NCI-H460 (cell line): ENCODE measurements at places on chromosomes 2 and 18. TPM values are rescaled to one million over a fixed set of nuclear protein-coding genes. Genes with fewer than 3 reads are reported as not detected.

The CCDC148 gene
- 0.32 TPM in 1 of 2 replicates, not detected in the other for total RNA-seq

DNA sequence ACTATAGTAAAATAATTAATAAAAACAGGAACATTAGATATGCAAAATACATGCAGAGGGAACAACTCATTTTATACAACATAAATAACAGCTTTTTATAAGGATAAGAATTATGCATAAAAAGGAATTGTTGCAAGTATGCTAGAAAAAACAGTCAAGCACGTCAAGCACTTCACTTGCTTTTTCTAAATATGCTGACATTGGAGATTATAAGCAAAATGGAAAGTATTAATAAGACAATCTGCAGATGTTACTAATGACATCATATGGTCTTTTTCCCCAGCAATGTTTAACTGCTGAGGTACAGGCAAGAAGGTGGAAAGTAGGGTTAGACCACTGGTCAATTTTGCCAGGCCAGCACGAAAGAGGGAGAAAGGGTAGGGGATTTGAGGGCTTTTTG, 111.7 kb downstream of the HIBCH start:
- DNase-seq: no peak

- DNase-seq: no peak
Observed at GRCh38 chr2:120942658-120943057, 207.0 kb downstream of the GLI2 start.

DNA sequence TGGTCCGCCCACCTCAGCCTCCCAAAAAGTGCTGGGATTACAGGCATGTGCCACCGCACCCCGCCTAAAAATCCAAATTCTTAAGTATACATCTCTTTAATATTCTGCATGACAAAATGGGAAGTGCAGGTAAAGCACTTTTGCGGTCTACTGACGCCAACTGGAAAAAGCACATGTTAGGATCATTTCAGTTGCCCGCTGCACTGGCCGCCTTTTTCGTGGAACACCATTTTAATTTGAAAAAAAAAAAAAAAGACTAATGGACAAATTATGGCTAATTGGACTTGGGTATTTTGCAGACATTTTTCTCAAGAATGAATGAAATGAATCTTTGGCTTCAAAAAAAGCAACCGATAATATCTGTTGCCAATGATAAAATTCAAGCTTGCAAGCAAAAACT, 129.3 kb upstream of the GPC1 start:
- no peak for DNase-seq

DNA sequence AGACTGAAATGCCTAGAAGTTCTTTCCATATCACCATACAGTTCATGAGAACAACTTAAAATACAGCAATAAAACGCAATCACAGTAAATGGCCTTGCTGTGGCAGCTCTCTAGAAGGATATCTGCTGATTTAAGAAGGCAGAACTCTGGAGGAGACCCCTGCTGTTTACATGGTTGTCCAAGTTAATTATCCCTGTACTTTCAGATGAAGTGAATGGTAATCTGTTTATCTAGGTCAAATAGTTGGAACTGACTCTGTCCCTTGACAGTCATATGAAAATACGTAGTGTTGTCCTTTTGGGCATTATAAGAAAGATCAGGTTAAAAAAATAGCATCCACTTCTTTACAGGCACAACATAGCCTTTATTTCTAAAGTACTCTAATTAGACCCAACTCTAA, 115.6 kb downstream of the COLEC12 start:
- DNase-seq: no peak

The UGT1A3 gene
- not detected in 2 replicates for total RNA-seq

- no peak for DNase-seq
Observed at GRCh38 chr2:156779416-156780120, 343.4 kb downstream of the GPD2 start.

DNA sequence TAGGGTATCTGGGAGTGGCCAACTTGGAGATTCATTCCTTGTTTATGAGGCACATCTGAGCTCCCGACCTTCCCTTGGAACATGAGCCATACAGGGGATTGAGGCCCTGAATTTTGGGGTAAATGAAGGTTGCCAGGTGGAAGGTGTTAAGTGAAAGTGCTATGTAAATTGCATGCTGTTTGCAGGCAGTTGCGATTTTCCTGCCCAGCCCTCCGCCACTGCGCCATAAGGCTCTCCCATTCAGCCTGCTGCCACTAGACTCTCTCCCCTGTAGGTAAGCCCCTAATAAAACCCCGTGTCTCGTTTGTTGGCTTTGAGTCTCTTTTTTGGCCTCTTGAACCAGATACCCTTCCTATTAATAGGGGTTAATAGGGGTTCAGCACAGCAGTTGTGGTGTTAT, 33.8 kb downstream of the PCARE start:
- DNase-seq: no peak

GRCh38 chr2:70748002-70748784, 19.8 kb downstream of the ADD2 start:
- DNase-seq: no peak

GRCh38 chr2:98539056-98539735, 69.1 kb downstream of the COA5 start:
- no peak for DNase-seq

The TTN gene
- total RNA-seq: 2.0 and 2.6 TPM in 2 replicates

GRCh38 chr2:159157361-159158209, 128.9 kb downstream of the WDSUB1 start:
- no peak for DNase-seq

The STARD6 gene
- total RNA-seq: 0.46 and 0.57 TPM in 2 replicates

The CCDC74B gene
- 5.5 and 6.6 TPM in 2 replicates for total RNA-seq

- DNase-seq: no peak
Observed at GRCh38 chr2:284896-285492, 2.9 kb downstream of the ALKAL2 start.

DNA sequence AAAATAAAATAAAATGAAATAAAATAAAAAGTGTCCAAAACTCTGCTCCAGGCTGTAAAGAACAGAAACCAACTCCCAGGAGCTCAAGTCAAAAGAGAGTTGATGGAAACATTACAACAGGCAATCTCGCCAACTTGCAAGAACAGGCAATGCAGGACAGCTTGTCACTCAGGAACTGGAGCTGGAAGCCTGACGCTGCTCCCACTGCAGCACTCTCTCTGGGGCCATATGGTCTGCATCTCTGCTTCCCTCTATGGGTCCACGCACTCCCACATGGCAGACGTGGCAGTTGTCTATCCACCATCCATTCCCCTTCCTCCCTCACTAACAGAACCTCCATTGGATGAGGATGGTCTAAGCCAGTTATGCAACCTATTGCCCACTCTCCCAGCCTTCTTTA, 23.3 kb upstream of the ARPC2 start:
- no peak for DNase-seq

DNA sequence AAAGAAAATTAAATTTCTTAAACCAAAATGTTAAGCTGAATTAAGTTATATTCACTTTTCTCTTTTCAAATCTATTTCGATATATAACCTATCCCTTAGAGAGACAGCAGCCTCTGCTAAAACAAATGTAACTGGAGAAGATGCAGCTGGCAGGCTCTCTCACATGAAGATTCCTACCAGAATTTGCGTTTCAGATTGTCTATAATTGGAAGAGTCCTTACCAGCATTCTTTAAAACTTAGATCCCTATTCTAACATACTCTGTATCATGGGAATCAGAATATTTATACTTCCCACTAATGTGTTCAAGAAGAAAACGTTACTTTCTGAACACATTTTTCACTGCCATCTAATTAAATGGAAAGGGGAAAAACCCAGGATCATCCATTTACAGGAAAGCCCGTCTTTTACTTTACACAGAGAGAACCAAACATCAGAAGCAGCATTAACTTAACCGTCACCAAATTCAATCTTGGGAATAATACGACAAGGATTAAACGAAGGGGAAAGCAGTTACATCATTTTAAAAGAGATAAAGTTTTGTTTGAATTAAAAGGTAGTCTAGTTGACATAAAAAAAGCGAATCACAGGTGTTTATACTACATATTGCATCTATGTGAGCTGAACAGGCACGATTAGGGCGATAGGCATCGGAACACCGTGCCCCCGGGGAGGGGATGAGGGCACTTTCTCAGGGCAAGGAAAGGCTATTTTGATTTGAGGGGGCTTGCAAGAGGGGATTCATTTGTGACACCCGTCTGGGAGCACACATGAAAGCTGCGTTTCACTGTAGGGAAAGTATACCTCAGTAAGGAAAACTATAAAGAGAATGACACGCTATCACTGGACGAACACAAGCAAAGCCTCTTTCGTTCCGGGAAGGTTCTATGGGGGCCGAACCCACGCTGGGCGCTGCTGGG, 1.3 kb downstream of the PTPN2 start:
- no peak for DNase-seq

DNA sequence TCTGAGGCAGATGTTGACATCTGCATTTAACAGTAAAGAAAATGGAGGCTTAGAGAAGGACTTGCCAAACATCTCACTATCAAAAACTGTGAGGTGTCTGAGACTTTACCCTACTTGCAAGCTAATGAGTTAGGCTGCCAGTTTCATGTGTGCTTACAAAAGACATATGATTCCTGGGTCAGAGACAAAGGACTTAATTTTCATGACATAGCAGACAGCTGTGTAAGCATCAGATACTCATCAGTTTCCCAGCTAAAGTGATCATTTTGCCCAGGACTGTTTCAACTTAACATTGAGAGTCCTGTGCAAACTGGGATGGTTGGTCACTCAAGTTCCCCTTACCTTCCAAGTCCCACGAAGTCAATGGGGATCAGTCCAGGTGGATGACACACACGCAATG, 18.9 kb upstream of the DAPL1 start:
- no peak for DNase-seq

GRCh38 chr18:42893977-42894376, 221.5 kb downstream of the RIT2 start:
- no peak for DNase-seq

- no peak for DNase-seq
Observed at GRCh38 chr18:58527952-58528287, 101.0 kb downstream of the ALPK2 start.

The RAB31 gene
- total RNA-seq: 63.7 and 66.9 TPM in 2 replicates

DNA sequence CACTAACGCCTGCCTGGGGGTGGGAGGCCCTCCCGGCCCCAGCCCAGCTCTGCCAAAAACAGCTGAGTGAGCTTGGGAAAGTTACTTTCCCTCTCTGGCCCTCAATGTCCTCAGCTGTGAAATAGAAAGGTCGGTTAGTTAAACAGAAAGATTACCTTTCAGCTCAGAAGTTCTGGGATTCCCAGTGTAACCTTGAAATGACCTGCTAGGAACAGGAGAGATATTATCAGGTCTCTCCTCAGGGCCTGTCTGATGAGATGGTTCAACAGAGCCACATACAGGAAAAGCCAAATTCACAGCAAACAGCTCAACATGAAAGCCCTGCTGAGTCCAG, 68.8 kb downstream of the LBH start:
- DNase-seq: no peak

GRCh38 chr2:206823178-206823577, 57.8 kb downstream of the FASTKD2 start:
- no peak for DNase-seq

DNA sequence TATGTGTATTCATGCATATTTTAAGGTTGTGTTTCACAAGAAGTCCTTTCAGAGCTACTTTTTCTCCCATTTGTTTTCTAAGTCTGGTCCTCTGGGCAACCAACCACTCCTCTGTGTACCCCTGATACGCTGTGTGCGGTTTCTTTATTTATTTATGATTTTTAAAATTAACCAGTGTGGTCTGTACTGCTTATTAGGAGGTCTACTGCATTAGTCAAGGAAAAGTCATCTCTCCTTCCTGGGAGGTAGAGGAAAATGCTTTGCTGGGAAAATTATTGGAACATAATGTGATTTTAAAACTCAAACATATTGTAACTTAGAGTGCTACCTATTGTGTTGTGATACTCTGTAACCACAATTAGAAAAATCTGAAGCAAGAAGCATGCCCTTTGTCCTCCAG, 1404.3 kb downstream of the SUCLG1 start:
- no peak for DNase-seq

DNA sequence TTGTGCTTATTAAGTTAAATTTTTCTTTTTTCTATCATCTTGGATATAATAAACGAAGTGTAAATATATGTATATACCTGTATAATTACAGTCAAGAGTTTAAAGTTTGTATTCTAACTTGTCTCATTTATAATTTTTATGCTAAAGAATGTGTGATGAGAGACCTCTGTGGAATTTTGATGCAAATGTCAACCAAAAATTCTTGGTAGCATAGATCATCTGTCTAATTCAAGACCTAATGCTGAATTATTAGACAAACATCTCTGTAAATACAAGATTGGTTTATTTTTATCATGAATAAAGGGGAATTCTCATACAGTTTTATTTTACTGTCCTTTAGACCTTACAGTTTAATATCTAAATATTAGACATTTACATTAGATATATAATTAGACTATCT, 149.2 kb upstream of the VWC2L start:
- DNase-seq: no peak

The ATP8B1 gene
- 0.25 and 0.26 TPM in 2 replicates for total RNA-seq

The ADD2 gene
- 23.1 and 29.8 TPM in 2 replicates for total RNA-seq

The GPR155 gene
- 2.1 and 2.2 TPM in 2 replicates for total RNA-seq

- DNase-seq: no peak
Observed at GRCh38 chr2:10344105-10345066, 41.7 kb downstream of the HPCAL1 start.

The GKN1 gene
- 1.6 and 2.1 TPM in 2 replicates for total RNA-seq

DNA sequence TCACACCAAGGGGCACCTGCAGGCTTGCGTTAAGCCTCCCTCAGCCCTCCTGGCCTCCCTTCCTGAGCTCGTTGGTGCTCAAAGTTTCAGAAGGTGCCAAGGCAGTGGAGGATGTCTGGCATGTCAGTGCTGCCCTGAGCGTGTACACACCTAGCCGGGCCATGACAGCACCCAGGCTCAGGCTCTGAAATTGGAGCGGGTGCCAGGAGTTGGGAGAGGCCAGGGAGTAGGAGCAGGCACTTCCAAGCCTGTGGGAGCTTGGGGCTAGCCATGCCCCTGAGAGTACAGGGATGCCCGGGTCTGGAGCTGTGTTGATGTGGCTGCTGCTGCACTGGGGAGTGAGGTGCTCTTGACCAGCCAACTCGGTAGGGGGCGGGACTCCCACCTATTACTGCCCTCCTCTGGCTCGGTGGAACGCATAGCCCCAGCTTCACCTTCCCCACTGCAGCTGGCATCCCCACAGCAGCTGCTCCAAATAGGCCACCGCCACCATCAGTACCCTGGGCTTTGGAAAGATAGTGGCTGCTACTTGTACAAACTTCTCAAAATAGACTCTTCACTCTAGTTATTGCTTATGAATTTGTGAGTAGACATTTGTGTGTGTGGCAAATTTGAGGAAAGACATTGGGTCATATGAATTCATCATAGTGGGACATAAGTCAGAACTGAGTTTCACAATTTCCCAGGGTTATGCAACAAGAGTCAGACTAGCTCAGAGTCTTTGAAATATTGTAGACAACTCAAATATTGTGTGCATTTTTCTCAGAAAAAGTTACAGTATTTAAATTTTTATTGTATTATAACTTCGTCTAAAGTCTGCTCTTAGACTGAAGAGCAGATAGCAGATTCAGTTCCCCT, 6.8 kb upstream of the PCARE start:
- DNase-seq: no peak

DNA sequence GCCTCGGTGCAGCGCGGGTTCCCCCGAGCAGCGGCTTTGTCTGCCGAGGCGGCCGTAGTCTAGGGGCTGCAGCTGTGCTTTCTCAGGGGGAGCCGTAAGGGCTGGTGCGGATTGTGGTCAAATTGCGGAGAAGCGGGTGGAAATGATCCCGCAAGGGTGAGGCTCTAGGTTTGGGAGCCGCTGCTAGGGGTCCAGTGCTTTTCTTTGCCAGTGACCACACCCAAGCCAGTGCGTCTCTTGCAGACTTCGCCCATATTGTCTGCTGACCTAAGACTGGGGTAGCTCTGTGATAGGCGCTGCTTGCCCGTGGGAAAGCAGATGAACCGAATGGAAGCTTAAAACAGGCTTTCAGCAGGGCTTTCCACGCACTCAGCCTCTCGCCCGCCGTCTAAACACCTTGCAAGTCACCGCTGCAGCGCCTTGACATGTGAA, 2.1 kb downstream of the DPYSL5 start:
- DNase-seq: no peak

GRCh38 chr2:76247006-76247405, 536.3 kb upstream of the GCFC2 start:
- no peak for DNase-seq
